Right ventricle myocardium superior (tissue), 1 donor: ENCODE measurements at places on chromosomes 2 and 18.

GRCh38 chr2:100425107-100425506 lies 7.6 kb upstream of the CHST10 start:
- no peak for DNase-seq

DNA sequence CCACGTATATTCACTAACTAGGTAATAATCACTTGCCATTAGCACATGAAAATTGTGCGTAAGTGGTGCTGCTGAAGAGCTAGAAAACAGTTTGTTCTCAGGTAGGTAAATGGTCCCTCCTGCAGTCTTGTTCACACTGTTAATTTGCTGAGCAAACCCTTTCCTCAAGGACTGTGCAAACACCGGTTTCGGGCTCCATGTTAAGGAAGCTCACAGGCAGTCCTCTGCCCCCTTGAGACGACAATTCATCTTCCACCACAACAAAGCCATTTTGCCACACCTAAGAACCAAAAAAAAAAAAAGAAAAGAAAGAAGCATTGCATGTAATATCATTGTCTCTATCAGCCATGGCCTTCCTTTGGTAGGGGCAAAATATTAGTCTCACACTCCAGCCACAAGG lies 193.9 kb downstream of the BCL11A start:
- DNase-seq, result no peak

DNA sequence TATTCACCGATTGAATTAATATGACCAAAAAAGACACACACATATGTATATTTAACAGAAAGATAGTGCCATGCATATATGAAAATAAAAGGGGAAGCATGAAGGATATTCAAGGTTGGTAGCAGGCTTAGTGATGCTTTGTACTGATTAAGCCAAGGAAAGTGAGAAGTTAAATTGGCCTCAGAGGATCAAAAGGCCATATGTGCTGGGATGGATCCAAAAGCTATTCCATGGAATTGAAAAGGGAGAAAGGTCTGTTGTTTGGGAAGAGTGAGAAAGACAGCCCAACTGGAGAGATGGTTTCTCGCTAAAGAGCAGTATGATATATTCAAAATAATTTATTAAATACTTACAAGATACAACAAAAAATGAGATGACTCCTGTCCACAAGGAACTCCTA lies 65.9 kb downstream of the INSIG2 start:
- no peak for DNase-seq

- DNase-seq, result no peak
Observed at GRCh38 chr2:169254774-169255173, 107.6 kb downstream of the LRP2 start.

- DNase-seq, result no peak
Observed at GRCh38 chr18:53101536-53102105, 761.6 kb downstream of the DCC start.

- DNase-seq, result no peak
Observed at GRCh38 chr2:199108056-199108455, 349.7 kb downstream of the SATB2 start.

DNA sequence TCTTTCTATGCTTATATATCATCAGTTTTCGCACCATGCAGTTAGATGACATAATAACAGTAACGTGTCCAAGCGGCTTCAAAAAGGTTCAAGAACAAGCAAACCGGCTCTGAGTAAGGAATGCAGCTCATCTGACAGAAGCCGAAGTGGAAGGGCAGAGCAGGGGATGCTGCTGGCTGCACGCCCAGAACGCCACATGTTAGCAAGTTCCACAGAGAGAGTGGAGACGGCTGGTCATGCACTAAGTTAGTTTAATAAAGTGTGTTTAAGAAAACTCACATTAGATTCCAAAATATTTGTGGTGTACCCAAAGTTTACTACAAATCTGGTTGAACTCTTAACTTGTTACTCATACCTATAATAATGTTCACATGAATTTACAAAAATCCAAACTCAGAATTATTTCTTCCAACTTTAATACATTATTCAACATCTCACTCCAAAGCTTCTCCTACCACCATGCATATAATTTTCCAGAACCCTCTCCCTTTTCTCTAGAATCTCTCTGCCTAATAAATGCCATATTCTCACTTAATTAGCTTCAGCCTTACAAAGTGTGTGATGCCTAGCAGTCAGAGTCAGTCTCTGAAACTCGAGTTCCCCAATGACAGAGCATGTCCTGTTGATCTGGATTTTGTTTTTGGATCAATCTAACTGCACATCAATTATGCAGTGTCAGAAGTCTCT lies 170.0 kb downstream of the DNAH7 start:
- DNase-seq, result peak; percentile 83

DNA sequence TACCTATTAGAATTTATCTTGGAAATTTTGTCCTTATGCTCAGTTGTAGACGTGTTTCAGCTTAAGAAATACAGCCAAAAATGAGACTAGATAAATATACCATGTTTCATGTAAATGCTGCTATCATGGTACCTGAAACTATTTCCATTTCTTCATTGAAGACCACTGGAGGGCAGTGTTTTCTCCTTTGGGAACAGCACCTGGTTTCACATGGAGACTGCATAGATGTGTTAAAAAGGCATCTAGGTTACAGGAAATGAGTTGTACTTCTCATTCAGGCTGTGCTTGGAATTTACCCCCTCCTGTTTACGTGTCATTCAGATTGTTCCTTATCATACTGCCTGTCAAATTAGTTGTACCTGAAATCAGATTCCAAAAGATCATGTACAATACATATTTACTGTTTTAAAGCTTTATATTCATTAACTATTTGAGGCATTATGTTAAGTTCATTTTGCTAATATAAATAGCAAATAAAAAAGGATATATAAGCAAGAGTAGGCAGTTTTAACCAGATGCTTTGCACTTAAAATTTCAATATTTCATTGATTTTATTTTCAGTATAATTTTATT lies 57.3 kb upstream of the PSMD14 start:
- DNase-seq, result no peak

DNA sequence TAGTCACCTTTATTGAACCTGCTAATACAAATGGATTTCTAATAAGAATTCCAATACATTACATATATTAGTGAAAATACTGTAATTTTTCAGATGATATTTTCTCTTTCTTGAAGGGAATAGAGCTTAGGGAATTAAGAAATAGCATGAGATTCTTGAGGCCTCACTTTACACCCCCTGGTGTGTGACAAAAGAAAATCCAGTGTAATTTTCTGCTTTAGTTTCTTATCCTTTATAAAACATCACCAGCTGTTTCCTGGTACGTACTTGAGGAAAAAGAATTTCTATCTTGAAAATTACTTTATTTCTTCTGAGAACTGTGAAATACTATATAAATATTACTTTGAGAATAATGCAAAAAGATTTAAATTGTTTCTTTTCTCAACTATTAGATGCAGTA lies 71.6 kb downstream of the CLIP4 start:
- DNase-seq, result no peak

- no peak for DNase-seq
Observed at GRCh38 chr2:118721817-118722551, 125.5 kb downstream of the EN1 start.

GRCh38 chr18:78221496-78221895 lies 758.1 kb upstream of the SALL3 start:
- DNase-seq, result no peak

DNA sequence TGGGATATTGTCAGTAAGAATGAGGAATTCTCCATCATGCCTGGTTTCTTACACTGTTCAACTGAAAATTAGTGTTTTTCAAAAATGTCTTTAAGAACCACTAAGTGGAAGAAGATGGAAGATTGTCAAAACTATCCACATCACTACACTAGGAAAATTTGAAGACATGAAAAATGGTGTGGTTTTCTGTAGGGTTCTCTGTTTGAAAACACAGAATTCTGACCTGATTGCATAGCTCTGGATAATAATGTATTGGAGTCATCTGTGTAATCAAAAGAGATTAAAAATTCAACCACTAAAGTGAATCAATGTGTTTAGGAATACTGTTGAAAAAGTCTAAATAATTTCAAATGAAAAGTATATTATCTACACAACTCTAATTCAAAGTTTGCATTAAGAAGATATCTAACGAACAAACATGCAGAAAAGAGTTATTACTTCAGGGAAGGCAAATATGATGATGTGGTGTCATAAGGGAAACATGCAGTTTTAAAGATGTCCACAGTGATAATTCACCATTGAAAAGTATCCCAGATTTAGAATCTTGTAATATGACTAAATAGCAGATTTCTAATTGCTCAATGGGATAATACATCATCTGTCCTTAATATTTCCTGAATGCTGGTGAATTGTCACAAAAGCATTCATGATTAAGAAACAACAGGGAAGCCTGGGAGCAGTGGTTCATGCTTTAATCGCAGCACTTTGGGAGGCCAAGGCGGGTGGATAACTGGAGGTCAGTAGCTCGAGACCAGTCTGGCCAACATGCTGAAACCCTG lies 116.9 kb downstream of the ERBB4 start:
- DNase-seq, result no peak

GRCh38 chr2:146228466-146229058 lies 1616.3 kb upstream of the ACVR2A start:
- no peak for DNase-seq
